AG04450 (cell line): ENCODE measurements at places on chromosomes 5 and 9.

DNA sequence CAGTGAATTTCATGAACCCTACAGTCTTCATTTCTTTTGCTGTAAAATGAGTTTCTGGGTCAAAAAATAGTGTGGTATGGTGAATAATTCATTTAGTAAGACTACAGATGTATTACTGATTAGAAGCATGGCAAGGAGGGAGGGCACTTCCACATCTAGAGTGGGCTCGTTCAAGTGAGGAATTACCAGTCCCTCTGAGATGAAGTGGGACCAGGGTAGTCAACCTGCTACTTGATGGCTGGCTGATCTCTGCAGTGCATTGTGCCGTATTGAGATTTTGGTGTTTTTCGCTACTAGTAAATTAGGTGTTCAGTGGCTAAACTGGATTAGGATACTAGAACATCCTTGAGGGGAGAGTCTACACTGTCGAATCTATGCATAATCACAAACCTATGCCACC, 10.8 kb downstream of the CDC37L1 start:
- no peak for DNase-seq

DNA sequence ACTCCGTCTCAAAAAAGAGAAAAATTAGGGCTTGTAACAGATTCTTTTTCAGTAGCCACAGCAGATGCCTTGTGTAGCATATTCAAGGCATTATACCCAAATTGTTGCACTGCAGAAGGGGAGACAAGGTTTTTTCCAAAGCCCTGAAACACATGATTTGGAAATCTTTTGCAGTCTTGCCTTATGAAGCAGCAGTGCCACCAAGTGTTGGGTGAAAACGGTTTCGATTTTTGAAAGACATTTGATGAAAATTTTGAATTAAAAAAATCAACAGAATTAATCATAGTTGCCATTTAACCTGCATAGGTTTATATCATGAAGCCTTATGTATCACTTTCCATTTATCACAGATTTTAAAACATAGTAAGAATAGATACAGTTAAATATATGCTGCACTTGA, 479.5 kb downstream of the TAF11L14 start:
- no peak for DNase-seq

DNA sequence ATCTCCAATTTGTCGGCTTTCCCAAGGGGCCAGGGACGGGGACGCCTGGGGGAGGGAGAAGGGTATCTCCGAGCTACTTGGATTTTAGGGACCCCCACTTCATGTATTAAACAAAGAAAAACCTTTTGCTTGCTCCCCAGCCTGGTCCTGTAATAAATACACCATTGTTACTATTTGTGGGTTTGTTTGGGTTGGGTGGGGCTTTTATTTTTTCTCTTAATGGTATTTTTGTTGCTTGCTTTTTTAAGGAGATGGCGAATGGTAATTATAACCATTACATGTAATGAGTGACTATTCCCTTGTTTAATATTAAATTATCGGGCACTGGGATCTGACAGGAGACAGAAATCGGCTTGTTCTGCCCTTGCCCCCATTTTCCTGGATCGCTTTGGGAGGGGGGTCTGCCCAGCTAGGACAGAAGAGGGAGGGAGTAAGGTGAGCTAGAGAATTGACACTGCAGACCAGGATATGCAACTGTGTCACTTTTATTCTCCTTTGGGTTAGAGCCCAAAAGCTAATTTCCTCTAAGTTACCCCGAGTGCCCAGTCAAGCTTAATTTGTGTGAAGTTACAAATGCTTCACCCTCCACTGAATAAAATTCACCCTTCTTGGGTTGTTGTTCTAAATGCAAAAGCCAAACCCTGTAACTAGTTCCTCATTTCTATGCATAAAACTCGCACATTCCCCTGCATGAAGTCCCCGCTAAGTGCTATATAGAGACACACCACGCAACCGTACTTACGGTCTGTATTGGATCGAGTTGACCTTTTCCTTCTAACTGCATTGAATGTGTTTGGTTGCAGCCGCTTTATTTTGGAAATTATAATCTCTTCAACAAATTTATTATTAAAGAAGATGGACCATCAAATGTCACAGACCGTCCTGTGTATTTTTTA, 1.6 kb upstream of the ZNF608 start:
- no peak for DNase-seq

- no peak for DNase-seq
These were observed 355.3 kb downstream of the NFIB start for GRCh38 chr9:13958672-13959071.

DNA sequence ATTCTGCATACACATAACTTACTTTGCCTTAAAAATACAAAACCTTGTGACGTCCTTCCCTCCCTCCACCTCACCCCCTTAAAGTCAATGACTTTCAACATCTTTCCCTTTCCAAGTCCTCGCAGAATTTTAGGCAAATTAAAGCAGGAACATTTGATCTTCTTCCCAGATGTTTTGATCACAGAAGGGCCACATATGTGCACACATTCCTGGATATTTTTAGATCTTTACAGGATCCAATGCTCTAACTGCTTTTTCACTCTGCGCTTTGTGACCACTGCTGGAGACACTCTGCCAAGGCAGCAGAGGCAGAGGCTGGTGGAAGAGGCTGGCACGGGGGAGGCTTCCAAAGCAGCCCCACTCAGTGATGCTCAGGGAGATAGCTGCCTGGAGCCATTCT, 130.7 kb downstream of the SEC61B start:
- DNase-seq: no peak

DNA sequence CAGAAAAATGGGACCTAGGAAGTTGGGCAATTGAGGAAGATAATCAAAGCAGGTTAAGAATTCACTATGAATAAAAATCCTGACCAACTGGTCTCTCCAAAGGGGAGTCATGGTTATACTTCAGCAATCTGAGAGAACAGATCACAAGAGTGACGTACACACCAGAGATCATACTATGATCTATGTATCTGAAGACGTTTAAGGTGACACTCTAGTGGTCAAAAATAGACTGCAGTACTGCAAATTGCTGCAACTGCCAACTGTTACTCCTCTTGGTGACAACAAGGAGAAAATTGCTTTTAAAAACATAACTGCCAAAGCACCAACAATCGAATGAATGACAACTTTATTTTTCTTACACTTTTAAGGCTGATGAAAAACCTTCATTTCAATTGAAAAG, 4.9 kb downstream of the AK6 start:
- no peak for DNase-seq

DNA sequence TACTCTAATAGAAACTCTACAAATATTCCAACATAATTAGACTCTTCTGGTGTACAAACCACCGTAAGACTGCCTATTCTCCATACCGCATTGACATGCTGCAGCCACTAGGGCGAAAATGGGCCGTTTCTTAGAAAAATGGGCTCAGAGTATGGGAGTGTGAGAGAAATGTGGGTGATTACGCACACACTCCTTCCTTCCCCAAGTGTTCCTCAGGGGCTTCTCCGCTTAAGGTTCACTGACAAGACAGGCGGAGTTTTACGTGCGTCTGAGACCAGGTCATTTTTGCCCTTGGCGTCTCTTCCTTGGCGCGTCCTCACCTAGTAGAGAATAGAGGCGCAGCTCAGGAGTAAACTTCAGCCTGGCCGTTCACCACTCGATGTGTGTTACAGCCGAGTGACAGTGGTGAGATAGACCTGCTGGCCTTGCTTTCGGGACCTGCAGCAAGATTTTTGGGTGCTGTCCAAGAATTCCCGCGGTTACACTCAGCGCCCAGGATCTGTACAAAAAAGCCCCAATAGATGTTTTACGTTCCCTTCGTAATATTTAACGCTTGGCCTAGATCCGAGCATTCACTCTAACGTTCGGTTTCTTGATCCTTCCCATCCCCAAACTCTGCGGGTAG, 1.8 kb upstream of the NTRK2 start:
- DNase-seq: no peak

- DNase-seq: no peak
These were observed 58.1 kb downstream of the MARCHF3 start for GRCh38 chr5:126972062-126972895.

DNA sequence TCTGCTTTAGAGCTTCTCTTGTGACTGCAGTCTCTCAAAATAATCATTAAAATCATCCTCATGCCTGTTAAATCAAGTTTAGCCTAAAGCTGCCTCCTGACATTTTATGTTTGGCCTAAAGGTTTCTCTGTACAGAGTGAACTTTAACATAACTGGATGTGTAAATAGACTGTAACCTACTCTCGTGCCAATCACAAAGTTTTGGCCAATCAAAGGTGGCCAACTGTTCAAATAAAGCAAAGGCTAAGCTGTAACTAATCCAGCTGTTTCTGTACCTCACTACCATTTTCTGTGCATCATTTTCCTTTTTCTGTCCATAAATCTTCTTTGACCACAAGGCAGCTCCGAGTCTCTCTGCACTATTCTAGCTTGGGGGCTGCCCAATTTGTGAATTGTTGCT, 86.2 kb downstream of the GCNT1 start:
- DNase-seq: no peak

DNA sequence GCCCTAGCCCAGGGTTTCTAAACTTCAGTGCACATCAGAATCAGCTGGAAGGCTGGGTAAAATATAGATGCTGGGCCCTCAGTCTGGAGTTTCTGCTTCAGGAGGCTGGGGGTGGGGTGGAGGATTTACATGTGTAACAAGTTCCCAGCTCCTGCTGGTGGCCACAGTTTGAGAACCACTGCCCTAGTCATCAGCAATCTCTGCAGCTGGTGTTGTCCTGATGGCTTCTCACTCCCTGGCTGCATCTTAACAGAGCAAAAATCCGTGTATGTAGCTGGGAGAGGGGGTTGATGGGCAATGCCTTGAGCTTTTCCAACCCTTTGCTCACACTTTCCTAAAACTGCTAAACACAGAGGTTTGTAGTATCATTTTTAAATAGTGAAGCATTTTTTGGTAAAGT, 186.0 kb upstream of the KLF9 start:
- DNase-seq: peak; percentile 62

- DNase-seq: no peak
These were observed 23.8 kb downstream of the ANXA2R start for GRCh38 chr5:43016217-43016779.

GRCh38 chr9:114847492-114848417, 41.9 kb upstream of the TNFSF15 start:
- DNase-seq: no peak
